SW480 (cell line): ENCODE measurements at places on chromosomes 3 and 15.

GRCh38 chr3:36957862-36958686 lies 13.2 kb upstream of the TRANK1 start:
- peak; percentile 59 for DNase-seq

DNA sequence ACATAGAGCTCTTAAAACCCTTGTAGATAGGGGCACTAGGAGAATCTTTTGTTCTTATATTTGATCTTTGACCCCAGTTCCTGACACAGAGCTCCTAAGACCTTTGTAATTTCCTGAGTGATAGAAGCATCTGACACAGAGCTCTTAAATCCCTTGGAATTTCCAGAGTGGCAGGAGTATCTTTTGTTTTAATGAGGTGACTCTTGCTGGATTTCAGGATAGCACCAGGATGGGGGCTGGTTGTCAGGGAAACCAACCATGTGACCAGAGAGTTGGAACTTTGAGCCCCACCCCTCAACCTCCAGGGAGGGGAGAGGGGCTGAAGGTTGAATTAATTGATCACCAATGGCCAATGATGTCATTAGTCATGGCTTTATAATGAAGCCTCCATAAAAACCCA lies 47.6 kb upstream of the ST8SIA2 start:
- DNase-seq: no peak

GRCh38 chr15:71374607-71375352 lies 259.5 kb downstream of the THSD4 start:
- no peak for DNase-seq

DNA sequence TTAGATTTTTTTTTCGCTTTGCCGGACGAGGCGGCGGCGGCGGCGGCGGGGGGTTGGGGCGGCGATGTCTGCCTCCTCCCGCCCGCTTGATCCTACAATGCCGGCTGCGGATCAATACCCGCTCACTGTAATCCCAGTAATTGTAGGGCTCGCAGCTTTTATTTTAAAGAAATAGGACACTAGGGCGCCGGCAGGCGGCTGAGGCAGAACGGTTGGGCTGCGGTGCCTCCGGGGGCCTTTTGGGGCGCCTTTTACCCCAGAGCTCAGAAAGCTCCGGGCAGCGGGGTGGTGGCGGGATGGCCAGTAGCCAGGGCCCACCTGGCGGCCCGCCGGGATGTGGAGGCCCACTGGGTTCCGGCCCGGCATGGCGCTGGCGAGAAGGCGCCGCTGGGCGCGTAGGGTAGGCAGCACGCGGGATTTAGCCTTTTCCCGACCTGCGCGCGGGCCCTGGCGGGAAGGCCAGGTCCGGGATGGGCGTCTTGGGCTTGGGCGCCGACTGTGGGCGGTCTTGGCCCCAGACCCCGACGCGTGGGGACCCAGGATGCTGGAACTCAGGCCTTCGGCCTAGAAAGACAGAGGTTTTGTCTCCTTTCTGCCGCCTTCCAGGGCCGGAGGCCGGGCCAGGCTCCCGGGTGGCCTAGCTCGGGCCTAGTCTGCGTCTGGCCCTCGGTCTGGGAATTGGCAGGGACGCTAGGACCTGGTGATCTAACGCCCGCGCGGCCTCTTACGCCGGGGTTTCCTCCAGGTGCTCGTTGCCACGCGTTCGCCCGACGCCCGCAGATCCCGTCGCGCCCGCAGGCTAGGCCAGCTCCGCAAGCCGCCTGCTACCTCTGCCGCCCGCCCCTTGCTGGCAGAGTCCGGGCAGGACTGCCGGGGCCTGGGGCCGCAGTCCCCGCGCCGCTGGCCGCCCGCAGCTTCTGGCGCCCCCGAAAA lies 15.5 kb upstream of the ONECUT1 start:
- DNase-seq: no peak

GRCh38 chr3:99499235-99500158 lies 138.9 kb upstream of the COL8A1 start:
- peak; percentile 20 for DNase-seq

- no peak for DNase-seq
Observed at GRCh38 chr15:70268698-70269251, 171.1 kb upstream of the TLE3 start.

GRCh38 chr3:39406368-39407258 lies at the start of gene RPSA:
TSS of gene RPSA (plus strand) at chr3:39406720. CDS start at chr3:39407654, 934 bp downstream.
- peak; percentile 99 for DNase-seq

DNA sequence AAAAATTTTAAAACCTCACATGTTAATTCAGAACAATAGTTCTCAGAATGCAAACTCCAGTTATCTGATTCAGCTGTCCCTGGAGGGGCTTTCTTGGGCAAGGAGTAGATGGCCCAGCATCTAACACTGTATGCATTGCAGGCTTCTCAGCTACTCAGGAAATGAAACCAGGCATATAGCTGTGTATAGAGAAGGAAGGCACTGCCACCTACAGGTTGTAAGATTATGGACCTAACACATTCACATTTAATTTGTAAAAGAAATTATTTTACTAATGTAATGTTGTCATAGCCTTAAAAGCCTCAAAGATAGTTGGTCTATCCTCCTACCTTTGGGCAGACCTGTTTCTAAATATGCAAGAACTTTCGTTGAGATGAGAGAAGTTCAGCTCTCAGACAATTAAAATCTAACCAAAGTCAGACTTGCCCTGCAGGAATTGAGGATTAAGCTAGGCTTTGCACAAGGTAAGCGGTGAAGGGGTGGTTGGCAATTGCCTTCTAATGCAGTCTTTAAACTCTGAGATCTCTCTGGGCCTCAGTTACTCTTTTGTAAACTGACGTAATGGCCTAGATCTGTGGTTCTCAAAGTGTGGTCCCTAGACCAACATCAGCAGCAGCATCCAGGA lies 132.8 kb upstream of the SLC24A5 start:
- DNase-seq: peak; percentile 62

GRCh38 chr3:54681706-54682105 lies 246.2 kb downstream of the LRTM1 start:
- DNase-seq: no peak

- DNase-seq: no peak
Observed at GRCh38 chr3:110806924-110807323, 264.7 kb upstream of the NECTIN3 start.

- no peak for DNase-seq
Observed at GRCh38 chr3:178404961-178405360, 131.3 kb upstream of the KCNMB2 start.

- DNase-seq: no peak
Observed at GRCh38 chr3:144312702-144313101, 341.1 kb downstream of the DIPK2A start.

DNA sequence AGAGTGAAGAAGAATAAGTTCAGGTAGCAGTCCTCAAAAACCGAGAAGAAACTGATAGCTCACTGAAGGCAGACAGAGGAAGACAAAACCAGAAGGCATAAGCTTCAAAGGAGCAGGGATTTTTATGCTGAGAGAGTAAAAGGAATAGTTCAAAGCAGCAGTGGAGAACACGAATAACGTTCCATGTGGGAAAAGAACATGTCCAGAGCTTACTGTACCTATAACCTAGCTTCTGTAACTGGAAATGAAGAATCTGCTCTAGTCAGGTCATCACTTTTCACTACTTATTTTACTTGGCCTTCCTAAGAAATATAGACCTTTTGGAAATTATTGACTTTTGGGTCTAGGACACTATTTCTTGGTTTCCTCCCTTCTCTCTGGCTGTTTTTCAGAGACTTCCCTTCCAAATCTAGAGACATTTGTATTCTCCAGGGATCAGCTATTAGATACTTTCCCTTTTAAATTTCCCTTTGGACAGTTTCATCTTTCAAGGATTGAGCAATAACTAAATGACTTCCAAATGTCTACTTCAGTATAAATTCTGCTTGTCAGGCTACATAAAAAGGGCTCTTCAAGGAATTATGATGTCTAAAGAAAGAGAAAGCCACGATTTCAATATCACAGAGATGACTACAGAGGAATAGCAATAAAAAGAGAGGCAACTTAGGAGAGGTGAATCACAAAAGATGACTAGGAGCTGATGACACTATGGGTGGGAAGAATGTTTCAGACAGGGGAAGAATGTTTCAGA lies 46.7 kb downstream of the UBE3A start:
- DNase-seq: no peak

GRCh38 chr3:45568848-45569762 lies 25.4 kb upstream of the LIMD1 start:
- no peak for DNase-seq

DNA sequence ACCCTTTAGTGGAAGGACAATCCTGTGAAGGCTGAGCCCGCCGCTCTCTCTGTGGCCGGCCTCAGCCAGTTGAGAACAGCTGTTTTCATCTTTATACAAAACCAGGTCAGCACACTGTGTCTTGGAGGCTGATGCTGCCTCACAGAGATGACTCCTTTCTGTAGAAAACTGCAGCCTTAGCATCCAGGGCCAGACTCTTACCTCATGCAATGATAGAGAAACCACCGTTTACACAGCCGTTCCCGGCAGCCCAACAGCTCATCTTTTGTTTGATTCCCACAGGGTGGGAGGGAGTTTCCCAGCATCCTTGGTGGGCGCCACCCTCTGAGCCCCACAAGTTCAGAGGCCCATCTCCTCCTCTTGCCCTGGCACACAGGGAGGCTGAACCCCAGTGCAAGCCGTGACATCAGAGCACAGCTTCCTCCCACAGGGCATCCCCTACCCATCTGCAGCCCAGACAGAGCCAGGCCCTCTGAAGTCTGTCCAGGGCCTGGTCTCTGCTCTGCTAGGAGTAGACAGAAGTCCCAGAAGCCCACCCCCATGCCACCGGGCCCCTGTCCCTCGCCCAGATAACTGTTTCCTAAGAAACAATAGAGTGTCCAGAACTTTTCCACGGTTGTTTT lies 105.0 kb downstream of the LRRK1 start:
- no peak for DNase-seq

- no peak for DNase-seq
Observed at GRCh38 chr15:77646104-77646694, 13.5 kb upstream of the LINGO1 start.

DNA sequence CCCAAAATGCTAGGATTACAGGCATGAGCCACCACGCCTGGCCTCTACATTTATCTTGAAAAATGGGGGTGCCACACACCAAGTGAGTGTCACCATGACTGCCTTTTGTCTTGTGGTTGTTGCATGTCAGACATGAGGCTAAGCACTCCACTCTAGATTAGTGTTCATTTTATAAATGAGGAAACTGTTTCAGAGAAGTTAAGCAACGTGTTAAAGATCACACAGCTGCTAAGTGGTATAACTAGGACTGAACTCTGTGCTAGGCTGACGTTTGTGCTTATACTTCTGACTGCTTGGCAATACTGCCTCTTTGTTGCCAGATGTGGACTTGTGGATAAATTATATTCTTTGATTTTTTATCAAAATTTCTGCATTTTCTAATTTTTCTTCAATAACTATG lies 50.8 kb upstream of the SMAD6 start:
- no peak for DNase-seq

DNA sequence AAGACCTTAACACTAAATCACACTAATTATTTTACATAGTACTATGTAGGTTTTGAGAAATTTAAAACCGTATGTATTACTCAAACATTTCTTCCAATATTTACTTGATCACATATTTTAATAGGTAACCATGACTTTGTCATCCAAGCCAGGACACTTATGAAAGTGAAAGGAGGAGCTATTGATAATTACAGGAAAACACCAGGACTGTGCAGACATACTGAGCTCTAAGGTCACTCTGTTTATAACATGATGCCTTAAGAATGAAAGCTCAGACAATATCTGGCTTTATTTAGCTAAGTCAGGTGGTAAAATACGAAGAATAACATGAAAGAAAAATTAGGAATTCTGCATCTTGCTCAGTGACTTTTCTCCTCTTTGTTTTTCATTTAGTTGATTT lies 216.0 kb upstream of the NANOGP8 start:
- no peak for DNase-seq

- peak; percentile 92 for DNase-seq
Observed at GRCh38 chr3:31981206-31982181, at the start of the genes OSBPL10 and ZNF860. TSS of gene OSBPL10 (minus strand) at chr3:31981262. CDS start at chr3:31981179, 83 bp downstream. TSS of gene ZNF860 (plus strand) at chr3:31981750. CDS start at chr3:31989080, 7,330 bp downstream.

DNA sequence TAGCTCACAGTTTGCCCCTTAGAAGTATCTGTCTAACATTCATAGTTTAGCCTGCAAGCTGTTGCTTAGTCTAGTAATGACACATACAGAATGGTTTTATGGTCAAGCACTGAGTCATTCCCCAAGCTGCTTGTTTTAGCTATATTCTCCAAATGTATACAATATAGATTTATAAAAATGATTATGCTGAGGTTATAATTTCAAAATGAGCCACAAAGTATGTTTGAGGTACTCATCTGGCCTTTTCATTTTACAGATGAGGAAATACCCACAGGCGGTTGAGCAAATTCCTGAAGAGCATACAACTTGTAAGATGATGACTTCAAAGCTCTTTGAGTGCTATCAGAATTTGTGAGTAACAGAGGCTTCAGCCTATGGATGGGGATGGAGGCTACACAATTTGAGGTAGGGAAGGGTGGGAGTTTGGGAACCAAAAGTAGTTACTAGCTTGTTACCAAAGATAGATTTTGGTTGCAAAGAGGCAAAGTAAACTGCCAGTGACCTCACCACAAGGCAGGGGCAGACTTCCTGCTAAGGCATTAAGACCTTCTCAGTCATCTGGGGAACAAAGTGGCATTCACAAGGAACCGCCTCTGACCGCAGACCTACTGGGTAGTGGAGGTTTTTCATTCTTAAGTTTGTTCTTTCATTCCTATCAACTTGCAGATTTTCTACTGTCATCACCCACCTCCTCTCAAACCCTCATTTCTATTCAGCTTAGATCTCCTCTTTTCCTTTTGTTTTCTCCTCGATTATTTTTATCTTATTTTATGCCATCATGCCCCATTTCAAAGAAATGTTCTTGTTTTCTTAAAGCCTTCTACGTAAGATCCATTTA lies 257.2 kb upstream of the NECTIN3 start:
- DNase-seq: peak; percentile 11

DNA sequence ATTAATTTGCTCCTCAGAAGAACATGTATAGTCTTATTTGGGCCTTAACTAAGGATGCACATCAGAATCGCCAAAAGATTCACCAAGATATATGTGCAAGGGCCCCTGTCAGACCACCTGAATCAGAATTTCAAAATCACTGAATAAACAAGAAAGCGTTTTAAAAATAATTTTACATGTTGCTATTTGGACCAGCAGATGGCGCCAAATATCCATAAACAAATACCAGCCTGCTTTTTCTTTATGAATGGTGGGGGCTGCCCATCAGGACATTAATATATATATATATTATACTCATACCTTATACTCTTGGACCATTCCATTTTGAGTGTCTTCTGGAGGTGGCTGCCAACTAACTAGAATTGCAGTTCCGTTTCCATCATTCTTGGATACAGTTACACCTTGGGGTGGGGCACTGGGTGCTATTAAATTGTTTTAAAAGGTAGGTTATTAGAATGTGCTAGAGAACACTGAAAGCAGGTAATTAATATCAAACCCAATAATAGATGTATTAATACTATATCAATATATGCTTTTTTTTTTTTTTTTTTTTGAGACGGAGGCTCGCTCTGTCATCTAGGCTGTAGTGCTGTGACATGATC lies 1108.3 kb downstream of the ROBO1 start:
- peak; percentile 31 for DNase-seq

GRCh38 chr15:29677455-29677854 lies 144.8 kb downstream of the TJP1 start:
- no peak for DNase-seq

DNA sequence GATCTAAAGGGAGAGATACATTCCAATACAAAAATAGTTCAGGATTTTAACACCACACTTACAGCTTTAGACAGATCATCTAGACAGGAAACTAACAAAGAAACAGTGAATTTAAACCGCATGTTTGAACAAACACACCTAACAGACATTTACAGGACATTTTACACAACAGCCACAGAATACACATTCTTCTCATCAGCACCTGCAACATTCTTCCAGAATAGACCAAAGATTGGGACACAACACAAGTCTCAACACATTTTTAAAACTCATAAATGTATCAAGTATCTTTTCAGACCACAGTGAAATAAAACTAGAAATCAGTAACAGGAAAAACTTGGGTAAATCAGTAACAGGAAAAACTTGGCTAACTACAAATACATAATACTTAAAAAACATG lies 256.3 kb downstream of the MCTP2 start:
- no peak for DNase-seq
